NCI-H1048 (cell line): ENCODE measurements at places on chromosomes 6 and 20.

- no peak for DNase-seq
These were observed 118.7 kb downstream of the RPS12 start for GRCh38 chr6:132933090-132933489.

DNA sequence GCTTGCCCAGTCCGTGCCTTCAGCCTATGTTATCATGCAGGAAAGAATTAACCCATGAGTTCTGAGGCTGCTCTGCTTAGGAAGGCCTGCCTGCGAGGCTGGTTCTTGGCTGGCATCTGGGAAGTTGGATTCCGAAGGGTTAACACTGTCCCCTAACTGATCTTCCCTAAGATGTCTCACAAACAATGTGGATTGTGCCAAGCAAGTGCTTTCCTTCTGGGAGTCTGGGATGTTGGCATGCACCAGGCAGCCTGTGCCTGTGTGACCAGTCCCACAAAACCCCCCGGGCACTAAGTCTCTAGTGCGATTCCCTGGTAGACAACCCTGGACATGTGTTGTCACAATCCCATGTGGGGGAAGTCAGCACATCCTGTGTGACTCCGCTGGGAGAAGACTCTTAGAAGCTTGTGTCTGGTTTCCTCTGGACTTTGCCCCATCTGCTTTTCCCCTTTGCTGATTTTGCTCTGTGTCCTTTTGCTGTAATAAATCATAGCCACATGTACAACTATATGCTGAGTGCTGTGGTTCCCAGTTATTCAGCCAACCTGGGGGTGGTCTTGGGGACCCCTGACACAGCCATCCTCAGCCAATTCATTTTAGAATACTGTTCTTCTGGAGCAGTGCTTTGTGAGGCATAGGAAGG lies 83.8 kb downstream of the SLC22A23 start:
- DNase-seq = no peak

GRCh38 chr6:45169815-45170214 lies 158.3 kb upstream of the RUNX2 start:
- DNase-seq = no peak

- DNase-seq = no peak
These were observed 32.4 kb downstream of the MDGA1 start for GRCh38 chr6:37665304-37665703.

- no peak for DNase-seq
These were observed 11.0 kb upstream of the ADAM33 start for GRCh38 chr20:3692706-3693294.

DNA sequence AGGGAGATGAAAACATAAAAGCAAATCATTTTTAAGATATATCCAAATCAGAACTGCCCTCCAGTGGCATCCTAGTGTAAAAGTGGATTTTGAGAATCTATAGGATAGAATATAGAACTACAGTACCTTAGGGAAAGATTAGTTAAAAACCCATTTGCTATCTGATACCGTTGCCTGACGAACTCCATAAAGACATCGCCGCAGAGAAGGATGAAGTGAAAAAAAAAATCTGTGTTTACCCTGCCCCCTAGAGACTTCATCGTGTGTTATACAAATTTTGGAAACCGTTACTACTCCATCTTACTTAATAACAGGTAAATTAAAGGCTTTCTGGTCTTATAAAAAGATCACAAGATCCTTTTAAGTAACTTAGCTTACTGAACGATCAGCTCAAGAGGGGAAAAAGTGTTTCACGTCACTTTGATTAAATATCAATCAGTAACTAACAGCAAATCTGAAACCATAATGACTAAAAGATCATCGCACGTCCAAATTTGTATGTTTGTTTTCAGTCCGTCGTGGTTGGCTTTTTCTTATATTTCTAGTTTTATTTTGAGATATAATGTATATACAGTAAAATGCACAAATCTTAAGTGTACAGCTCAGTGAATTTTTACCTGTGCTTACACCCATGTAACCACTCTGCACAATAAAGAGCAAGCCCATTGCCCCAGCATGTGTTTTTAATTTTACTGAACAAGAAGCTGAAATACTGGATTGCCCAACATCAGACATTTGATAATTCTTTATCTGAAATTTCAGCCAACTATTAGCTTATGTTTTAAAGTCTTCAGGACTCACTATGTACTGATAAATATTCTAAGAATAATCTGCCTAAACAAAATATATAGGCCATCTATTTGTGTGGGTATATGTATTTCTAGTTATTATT lies 881 bp upstream of the MCM3 start:
- DNase-seq = no peak
